ENCODE measurements at places on chromosomes 12 and 14.

GRCh38 chr12:120774169-120774916, 48.7 kb downstream of the ACADS start:
- DNase-seq, result no peak

DNA sequence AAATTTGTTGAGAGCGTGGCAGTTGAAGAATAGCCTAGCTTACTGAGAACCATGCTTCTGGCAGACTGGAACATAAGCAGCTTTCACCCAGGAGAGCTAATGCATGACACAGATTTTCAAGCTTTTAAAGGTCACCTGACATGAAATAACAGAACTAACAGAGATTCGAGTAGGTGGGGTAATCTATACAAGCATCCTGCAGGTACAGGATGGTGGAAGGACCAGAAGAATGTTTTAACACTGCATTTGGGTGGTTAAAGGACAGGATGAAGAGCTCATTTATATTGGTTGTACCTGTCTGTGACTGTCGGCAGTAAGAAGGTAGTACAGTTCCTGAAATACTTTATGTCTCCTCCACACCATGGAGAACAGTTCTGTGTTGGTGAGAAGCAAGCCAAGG, 8.9 kb downstream of the PELI2 start:
- no peak for DNase-seq

GRCh38 chr14:33676135-33676566, 274.7 kb downstream of the EGLN3 start:
- peak; percentile 100 for DNase-seq

GRCh38 chr12:72270961-72271360, 1.2 kb upstream of the TRHDE start:
- no peak for DNase-seq

DNA sequence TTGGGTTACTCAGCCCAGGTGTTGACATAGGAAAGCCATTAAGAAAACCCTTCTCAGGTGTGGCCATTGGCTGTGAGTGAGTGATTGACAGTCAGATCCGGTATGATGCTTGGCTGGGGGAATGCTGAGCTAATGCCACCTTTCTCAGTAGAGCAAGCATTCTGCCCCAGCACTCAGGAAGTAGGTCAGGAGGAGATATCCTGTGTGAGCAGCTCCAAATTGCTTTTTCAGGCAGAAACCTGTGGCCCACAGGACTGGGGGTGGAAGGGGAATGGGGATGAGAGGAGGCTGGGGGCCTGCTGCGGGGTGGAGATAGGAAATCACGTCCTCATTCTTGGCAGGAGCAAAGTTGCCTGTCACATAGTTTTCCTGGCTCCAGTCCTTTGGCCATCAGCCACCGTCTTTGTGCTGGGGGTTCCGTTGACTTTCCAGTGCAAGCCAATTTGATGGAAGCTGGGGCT, 55.7 kb downstream of the NINJ2 start:
- no peak for DNase-seq

DNA sequence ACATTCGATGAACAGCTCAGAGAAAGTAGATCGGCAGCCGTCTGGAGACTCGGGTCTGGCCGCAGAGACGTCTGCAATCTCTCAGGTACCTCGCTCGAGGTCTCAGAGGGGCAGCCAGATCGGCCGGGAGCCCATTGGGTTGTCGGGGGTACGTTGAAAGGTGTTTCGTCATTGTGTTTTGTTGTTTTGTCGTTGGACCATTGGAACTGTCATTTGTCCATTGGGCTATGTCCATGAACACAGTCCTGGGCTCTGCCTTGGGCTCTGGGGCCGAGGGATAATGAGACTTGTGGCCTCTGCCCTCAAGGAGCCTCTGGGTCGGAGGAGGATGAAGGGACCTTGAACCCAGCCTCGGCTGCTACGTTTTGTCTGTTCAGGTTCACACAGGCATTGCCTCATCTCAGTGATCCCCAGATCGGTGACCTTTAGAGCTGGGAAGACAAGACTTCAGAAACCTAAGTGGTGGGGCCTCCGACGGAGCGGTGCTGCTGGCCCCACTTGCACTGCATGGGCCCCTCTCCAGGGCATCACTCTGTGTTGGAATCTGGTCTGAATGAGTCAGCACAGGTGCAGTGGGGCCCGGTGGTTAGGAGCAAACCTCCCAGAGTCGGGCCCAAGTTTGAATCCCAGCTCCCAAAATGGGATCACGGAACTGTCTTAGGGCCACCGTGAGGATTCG, 23.6 kb upstream of the MLXIP start:
- no peak for DNase-seq

GRCh38 chr12:40286583-40286982, 61.8 kb downstream of the LRRK2 start:
- DNase-seq, result no peak

DNA sequence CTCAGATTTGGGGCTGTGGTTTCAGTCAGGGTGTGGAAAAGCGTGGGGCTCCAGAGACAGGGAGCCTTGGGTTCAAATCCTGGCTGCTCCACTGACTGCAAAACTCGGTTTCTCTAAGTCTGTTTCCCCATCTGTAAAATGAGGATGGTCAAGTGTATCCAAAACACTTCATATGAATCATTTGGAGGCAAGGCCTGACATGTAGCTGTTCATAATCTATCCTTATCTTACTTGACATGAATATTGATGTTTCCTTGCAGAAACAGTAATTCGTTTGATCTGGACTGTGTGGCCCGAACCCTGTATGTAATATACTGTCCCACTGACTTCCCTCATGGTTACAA, 1.5 kb upstream of the CCDC63 start:
- DNase-seq, result no peak

- DNase-seq, result no peak
Measured at GRCh38 chr12:40209886-40210285, 14.9 kb upstream of the LRRK2 start.

DNA sequence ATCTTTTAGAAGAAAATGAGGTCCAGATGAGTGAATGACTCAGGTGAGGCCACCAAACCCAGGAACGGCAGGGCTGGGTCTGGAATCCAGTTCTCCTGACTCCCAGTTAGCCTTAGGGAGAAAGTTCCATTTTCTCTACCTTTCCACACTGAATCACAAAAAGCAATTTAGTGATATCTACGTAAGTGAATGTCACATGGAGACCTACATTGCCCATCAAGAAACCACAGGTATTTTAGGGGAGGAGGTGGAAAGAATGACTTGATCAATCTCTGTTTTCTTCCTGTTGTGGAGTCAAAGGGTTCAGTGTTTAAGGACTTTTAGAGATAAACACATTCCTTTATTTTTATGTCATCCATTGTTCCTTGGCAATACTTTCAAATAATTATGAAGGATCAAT, 106.9 kb upstream of the PTPRB start:
- DNase-seq, result no peak

- DNase-seq, result no peak
Measured at GRCh38 chr12:132218915-132219314, 74.7 kb downstream of the NOC4L start.

- DNase-seq, result no peak
Measured at GRCh38 chr12:105804591-105805265, 334.0 kb downstream of the NUAK1 start.

DNA sequence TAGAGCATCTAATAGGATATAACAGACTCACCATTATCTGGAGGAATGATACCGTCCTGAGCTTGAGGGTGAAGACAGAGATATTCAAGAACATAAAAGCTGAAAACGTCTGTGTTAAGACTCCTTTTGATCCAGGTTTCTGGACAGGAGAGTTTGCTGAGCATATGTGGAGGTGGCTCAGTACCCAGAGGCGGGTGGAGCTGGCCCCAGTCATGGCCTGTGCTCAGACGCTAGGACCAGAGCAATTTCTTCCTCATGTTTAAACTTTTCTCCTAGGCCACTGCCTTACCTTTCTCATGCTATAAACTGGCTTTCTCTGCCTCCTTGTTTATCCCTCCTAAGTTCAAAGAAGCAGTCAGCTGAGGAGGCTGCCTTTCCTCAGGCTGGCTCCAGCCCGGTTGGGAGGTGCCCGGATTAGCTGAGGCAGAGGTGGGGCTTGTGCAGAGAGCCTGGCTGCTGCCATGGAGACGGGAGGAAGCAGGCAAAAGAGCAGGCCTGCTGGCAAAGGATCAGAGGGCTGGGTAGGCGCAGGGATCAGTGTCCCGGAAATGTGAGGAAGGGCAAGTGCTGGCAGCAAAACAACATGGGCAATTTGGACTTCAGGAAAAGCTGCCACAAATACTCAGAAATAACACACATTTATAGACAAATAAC, 13.7 kb downstream of the COA8 start:
- peak; percentile 83 for DNase-seq
